ENCODE measurements at places on chromosomes 13 and 19. TPM values are rescaled to one million over a fixed set of nuclear protein-coding genes. Genes with fewer than 3 reads are reported as not detected.

GRCh38 chr19:50569938-50570540 is 1.8 kb upstream of the LRRC4B start:
- no peaks in the 10 kb centered on the region for H3K36me3 ChIP-seq
- no peak for DNase-seq
- H3K4me3 ChIP-seq = no peak overlapping the region

DNA sequence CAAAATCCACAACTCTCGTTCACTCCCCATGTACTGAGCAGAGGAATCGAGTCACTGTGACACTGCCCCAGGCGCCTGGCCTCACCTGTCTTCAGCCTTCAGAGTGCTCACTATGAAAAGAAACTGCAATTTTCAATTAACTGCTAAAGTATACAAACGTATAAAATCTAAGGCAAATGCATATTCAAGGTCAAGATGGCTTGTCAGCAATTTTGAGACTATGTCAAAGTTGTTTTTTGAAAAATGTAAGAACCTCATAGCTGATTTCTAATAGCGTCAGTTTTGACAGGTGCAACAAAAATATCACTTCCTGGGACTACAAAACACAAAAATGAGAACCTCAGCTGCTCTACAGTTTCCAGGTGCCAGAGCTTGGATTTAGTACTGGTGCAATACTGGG is 31.4 kb downstream of the TUBGCP3 start:
- H3K27ac ChIP-seq = no peak overlapping the region
- H3K27me3 ChIP-seq = no peaks in the 10 kb centered on the region
- no peaks in the 10 kb centered on the region for H3K4me1 ChIP-seq
- no peak overlapping the region for H3K4me3 ChIP-seq

Gene PAK4
- 36.8 TPM for total RNA-seq

- H3K27ac ChIP-seq = no peak overlapping the region
- H3K4me1 ChIP-seq = no peaks in the 10 kb centered on the region
- DNase-seq = no peak
- no peak overlapping the region for H3K4me3 ChIP-seq
- H3K27me3 ChIP-seq = no peaks in the 10 kb centered on the region
These were observed 261.7 kb upstream of the HTR2A start for GRCh38 chr13:47158593-47158992.

GRCh38 chr13:74747186-74747955 is 613.2 kb upstream of the KLF12 start:
- H3K36me3 ChIP-seq = no peaks in the 10 kb centered on the region
- H3K4me1 ChIP-seq = no peaks in the 10 kb centered on the region
- H3K27ac ChIP-seq = no peak overlapping the region
- H3K27me3 ChIP-seq = peaks cover 9% of the 10 kb centered on the region

Gene FFAR3
- total RNA-seq = not detected

DNA sequence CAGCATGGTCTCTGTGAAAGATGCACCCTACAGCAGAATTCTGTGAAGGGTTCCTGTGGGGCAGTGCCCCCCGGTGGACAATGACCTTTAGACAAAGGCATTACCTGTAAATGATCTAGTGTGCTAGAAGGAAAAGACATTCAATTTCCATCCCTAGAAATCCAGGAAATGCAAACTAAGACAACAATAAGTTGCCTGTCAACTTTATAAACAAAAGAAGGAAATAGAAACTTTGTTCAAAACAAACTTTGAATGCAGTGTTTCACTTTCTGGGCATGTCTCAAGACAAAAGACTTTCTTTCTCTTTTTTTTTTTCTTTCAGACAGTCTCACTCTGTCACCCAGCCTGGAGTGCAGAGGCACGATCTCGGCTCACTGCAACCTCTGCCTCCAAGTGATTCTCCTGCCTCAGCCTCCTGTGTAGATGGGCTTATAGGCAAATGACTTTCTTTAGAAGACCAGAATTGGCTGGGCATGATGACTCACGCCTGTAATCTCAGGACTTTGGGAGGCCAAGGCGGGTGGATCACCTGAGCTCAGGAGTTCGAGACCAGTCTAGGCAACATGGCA is 15.5 kb downstream of the TEX101 start:
- DNase-seq = peak; percentile 38
- peaks cover 32% of the 10 kb centered on the region for H3K4me1 ChIP-seq
- peak overlapping the region; percentile 61 for H3K27ac ChIP-seq
- no peaks in the 10 kb centered on the region for H3K36me3 ChIP-seq
- no peak overlapping the region for H3K4me3 ChIP-seq

Measured in HFFc6 (cell line).